ENCODE measurements at places on chromosomes 4 and X. TPM values are rescaled to one million over a fixed set of nuclear protein-coding genes. Genes with fewer than 3 reads are reported as not detected.

- peak; percentile 69 for DNase-seq
These were observed 54.3 kb downstream of the SLIT2 start for GRCh38 chr4:20305976-20306375.

Gene DCK
- 42.3 TPM for total RNA-seq

- peak; percentile 10 for DNase-seq
These were observed 98.3 kb upstream of the CXXC4 start for GRCh38 chr4:104593019-104593418.

GRCh38 chr4:162016219-162016618 lies 147.6 kb downstream of the FSTL5 start:
- no peak for DNase-seq

DNA sequence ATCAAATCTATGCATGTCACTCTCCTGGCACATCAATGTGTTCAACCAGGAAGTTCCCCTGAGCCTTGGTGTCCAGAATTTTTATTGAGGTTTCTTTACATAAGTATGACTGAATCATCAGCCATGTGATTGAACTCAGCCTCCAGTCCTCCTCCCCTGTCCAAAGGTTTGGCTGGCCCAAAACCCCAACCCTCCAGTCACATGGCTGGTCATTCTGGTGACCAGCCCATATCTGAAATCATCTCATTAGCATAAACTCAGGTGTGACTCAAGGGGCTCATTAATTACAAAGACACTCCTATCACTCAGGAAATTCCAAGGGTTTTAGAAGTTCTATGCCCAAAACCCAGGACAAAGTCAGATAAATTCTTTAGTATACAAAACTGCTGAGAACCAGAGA lies 20.6 kb upstream of the SUPT20HL2 start:
- DNase-seq, result peak; percentile 52

DNA sequence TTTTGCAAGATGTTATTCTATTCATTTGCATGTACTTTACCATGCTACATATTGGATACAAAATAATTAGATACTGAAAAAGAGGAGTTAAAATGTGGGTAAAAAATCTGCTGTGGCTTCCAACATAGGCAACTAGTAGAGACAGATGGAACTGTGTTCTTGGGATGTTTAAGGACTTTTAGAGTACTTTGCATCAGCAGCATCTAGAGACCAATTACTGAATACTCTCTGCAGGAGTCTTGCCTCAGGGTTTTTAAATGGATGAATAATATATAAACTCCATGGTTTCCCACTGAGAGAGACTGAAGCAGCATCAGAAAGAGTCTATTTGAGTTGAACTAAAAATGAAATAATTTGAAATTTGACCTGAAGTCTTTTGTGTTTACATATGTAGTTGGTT lies 676.7 kb downstream of the GALNTL6 start:
- no peak for DNase-seq

DNA sequence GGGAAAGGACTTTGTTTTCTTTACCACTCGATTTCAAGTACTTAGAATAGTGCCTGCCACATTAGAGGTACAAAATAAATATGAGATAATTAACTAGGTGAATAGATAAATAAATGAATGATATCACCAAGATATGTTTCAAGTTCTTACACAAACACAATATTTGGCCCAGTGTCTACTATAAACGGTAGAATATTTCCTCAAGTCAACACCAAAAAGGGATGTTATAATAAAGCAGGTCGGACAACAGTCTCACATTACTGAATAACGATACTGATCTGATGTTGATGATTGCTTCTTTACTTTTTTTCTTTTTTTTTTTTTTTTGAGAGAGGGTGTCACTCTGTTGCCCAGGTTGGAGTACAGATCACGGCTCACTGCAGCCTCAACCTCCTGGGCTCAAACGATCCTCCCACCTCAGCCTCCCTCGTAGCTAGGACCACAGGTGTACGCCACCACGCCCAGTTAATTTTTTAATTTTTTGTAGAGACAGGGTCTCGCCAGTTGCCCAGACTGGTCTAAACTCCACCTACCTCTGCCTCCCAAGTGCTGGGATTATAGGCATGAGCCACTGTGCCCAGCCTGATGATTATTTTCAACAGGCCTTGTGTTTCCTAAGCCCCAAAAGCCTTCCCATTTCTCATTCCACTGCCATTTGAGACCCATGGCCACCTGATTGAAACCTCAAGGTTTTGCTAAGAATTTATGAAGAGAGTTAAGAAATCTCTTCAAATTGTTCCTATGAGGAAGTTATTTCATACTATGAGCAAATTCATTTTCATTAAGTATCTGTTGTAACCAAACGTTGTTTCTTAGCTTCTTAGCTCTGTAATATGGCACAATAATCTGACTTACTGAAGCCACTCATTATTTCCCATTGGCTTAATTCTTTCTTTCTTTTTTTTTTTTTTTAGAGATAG lies 2.3 kb downstream of the MANBA start:
- DNase-seq, result no peak

- no peak for DNase-seq
These were observed 42.4 kb upstream of the TMPRSS11B start for GRCh38 chr4:68287704-68288392.
